ENCODE measurements at places on chromosomes 7 and 10.

- no peak for DNase-seq
These were observed 8.3 kb upstream of the PIP4K2A start for GRCh38 chr10:22722626-22723169.

GRCh38 chr10:45552476-45552875 lies 120.1 kb downstream of the ZFAND4 start:
- no peak for DNase-seq

- DNase-seq, result no peak
These were observed 115.1 kb downstream of the PKD1L1 start for GRCh38 chr7:47833211-47833610.

- DNase-seq, result no peak
These were observed 33.5 kb downstream of the EZH2 start for GRCh38 chr7:148850564-148850963.

- no peak for DNase-seq
These were observed 65.1 kb upstream of the SFMBT2 start for GRCh38 chr10:7475939-7476338.

GRCh38 chr10:123912466-123912865 lies 20.9 kb upstream of the CPXM2 start:
- no peak for DNase-seq

GRCh38 chr10:114498413-114499111 lies 94.3 kb upstream of the AFAP1L2 start:
- DNase-seq, result no peak

DNA sequence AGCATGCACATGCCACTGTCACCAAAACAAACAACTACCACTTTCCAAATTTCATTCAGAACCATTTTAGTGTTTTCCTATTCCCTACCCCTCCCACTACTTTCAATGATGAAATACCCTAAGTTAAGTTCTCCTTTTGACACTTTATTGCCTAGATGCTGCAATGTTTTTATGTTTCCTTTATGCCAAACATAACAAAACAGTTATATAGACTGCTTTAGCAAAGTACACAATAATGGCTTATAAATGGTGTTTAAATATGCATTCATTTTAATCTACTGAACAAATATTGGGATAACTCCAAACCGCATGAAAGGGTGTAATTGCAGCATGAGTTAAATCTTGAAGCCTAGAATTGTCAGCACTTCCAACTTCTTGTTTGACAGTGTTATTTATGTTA lies 69.2 kb downstream of the PHYHIPL start:
- DNase-seq, result no peak

- no peak for DNase-seq
These were observed 6.1 kb downstream of the GIMAP1 start for GRCh38 chr7:150722431-150722931.

DNA sequence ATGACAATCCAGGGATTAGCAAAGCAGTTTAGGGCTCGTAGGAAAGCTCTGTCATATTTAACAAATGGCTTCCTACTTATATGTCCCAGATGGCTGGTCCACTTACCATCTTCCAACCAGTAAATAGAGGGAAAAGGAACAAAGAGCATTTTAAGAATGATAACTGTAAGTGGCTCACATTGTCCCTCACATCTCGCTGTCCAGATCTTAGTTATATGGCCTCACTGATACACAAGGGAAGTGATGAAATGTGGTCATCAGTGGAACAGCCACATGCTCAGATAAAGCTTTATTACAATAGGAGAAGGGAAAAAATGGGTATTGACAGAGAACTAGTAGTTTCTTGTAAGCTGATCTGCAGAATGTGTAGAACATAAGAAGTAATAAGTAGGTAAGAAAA lies 35.8 kb downstream of the IQUB start:
- DNase-seq, result no peak

DNA sequence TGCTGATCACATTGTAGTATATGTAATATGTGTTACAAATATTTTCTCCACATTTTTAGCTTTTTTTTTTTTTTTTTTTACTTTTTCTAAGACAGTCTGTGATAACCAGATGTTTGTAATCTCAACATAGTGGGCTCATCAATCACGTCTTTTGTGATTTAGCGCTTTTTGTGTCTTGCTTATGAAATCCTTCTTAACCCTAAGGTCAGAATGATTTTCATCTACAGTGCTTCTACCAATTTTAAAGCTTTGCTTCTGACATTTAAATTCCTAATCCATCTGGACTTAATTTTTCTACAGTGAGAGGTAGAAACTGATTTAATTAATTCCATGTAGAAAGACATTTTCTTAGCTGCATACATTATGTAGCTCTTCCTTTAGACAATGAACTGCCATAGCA lies 626.4 kb downstream of the TNS3 start:
- DNase-seq, result no peak

DNA sequence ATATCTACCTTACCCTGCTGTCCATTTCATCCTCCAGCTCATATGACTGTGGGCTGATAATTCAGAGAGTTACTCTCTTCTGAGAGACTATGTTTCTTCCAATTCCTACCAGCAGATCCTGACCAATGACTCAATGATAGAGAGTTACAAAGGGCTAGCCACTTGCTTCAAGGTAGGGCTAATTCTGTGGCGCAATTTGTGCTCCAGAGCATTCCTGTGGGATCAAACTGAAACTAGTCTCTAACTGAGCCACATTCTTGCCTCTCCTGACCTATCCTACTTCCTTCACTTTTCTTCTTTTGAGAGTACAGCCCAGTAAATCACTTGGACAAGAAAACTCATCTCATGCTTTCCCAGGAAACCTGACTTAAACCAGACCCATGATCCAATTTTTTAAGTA lies 17.9 kb upstream of the ASZ1 start:
- no peak for DNase-seq

DNA sequence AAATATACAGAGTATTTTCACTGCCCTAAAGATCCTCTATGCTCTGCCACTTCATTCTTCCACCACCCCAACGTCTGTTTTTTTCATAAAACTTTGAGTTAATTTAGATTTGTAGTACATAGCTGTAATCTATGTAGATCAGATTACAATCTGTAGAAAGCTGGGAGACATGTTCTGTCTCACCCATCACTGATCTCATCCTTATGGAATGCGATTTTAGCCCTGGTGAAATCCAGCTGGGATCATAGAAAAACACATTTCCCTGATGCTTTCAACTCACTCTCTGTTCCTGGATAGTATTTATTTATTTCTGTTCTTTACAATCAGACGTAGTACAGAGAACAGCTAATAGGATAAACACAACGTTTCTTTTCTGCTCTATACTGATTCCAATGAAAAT lies 521.0 kb downstream of the KIF20B start:
- no peak for DNase-seq

- DNase-seq, result no peak
These were observed 50.8 kb downstream of the GCC1 start for GRCh38 chr7:127534636-127535035.

DNA sequence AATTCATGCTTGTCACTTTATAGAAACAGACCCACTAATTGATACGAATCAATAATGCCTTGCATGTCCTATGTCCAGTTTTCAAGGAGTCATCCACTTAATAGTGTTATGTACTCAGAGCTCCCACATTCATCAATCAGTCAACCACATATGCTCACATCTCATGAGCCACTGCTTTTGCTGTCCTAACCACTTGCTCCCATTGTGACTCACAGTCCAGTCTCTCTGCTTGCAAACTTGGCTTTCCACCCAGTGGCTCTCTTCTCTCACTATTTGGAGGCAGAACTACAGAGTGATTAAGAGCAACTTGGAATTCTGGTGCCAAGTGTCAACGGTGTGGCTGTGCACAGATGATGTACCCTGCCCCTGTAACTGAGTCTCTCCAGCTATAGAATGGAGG lies 166.0 kb downstream of the SNX13 start:
- DNase-seq, result no peak

GRCh38 chr7:95596198-95597063 lies at the start of gene PDK4:
Gene PDK4, minus strand, starts transcription at chr7:95596516. Its CDS starts 223 bp downstream, at chr7:95596293.
- no peak for DNase-seq

DNA sequence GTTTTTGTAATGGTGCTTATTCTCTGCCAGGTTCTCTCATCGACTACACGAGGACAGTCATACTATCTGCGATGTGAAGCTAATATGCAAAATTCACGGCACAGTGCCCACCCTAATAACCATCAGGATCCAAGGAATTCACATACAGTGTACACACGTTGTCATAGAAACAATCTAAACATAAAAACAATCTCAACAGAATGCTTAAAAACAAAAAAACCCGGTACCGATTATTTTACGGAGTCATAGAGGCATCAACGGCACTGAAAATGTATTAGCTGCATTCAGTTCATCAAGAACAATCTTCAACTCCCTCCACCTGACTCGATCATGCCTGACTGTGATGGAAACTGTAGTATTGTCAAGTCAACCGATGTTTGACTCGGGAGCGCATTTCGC lies 628 bp downstream of the MRPS33 start:
- no peak for DNase-seq

DNA sequence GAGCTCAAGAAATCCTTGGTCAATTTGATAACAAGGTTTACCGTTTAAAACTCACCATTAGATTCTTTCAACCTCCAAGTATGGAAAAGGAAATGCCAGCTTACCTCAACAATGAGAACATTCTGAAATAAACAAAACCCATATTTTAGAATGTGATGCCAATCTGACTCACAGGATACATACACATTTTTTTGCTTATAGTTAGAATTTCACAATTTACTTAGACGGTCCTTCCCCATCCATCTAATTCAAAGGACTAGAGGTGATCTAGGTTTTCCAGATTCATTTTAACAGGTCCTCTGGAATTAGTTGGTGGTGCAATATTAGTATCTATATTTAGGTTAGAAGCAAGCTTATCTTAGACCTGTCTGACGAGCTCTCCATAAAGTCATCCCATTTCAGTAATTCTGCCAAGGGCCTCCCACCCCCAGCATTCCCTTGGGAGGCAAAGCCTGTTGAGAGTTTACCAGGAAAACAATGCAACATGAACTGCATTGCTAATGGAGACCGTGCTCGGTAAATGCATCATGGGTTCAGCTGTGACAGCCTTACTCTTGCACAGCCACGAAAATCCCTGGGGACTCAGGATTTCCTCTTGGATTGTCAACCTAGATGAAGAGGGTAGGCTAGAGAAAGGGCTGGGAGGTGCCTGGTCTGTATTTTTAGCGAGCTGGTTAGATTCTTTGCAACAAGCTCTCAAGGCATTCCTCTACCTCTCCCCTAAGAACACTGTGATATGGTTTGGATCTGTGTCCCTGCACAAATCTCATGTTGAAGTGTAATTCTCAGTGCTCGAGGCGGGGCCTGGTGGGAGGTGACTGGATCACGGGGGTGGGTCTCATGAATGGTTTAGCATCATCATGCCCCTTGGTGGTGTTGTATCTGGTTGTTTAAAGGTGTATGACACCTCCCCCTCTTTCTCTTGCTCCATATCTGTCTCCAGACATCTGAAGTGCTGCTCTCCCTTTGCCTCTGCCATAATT lies 93.8 kb downstream of the PRTFDC1 start:
- no peak for DNase-seq

GRCh38 chr7:120041798-120042197 lies 231.2 kb upstream of the KCND2 start:
- no peak for DNase-seq

DNA sequence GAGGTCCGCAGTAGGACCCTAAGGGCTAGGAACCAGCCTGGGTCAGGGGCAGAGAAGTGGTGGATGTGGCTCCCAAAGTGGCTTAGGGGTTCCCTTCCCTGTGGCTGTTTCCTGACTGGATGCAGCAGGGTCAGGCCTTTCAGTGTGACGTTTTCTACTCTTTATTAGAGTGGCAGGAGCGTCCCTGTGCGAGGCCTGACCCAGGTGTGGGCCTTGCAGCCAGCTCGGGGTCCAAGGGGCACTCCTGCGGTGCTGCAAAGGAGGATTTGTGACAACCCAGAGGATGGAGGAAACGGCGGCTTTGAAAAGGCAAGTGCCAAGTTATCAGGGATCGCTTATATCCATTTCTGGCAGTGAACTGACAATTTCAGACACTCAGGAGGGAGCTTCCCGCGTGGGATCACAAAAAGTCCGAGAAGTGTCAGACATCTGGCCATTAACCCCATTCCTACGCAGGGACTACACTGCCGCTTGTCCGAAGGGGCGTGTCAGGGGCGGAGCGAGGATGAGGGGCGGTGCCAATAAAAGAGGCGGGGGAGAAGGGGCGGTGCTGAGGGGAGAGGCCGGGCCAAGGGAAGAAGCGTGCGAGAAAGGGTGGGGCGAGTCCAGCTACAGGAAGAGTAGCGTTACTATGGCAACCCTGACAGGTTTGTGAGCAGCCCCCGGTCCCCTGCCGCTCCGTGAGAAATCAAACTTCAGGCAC lies 98.8 kb upstream of the ZNF722 start:
- DNase-seq, result peak; percentile 70

DNA sequence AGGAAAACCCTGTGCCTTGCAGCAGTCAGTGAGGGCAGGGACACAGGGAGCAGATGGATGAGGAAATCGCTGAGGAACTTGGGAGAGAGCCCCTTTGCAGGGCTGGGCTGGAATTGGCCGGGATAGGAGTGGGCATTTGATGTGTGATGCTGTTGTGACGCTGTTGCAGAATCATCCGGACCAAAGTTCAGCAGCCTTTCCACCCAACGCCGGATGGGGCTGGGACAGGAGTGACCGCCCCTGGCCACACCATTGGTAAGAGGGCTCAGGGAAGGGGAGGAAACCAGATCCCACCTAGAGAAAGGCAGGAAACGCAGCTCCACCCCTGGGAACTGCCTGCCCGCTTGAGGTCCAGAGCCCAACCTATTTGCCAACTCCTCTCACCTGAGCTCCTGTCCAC lies 33.9 kb downstream of the PAX2 start:
- no peak for DNase-seq

DNA sequence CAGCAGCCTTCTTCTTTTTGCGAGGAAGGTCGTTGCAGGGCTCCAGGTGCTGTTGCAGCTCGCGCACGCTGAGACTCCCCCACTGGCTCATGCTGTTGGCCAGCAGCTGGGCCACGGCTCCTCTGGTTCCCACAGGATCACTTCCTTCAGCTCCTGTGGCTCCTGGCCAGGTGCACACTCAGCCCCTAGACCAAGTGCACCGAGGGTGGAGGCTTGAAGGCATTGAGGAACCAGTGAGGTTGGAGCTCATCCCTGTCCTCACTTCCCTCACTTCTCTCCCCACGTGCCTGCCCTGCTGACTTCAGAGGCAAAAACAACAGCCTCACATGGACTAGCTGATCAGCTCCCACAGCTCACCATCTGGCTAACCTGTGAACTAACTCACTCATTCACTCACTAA lies 46.2 kb upstream of the ADRB1 start:
- DNase-seq, result no peak

DNA sequence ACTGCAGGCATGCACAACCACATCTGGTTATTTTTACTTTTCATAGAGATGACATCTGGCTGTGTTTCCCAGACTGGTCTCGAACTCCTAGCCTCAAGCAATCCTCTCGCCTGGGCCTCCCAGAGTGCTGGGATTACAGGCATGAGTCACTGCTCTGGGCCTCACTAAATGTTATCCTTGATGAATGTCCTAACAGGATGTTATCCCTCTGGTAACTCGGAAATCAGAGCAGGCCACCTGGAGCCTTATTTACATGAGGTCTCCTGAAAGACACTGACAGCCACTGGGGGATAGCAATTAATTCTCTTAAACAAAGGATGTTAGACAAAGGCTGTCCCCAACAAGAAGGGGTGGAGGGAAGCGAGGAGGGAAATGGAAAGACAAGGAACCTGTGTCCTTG lies 4.5 kb upstream of the ZNF438 start:
- no peak for DNase-seq

Data from activated T-helper 9 cell treated with anti-CD3 and anti-CD28 coated beads, Interleukin-2, amount 50 U/mL, for 16 hours (primary cell).